Activated T-cell treated with anti-CD3 and anti-CD28 coated beads, Interleukin-2, amount 50 U/mL, for 72 hours (primary cell): ENCODE measurements at places on chromosomes 16 and 17.

DNA sequence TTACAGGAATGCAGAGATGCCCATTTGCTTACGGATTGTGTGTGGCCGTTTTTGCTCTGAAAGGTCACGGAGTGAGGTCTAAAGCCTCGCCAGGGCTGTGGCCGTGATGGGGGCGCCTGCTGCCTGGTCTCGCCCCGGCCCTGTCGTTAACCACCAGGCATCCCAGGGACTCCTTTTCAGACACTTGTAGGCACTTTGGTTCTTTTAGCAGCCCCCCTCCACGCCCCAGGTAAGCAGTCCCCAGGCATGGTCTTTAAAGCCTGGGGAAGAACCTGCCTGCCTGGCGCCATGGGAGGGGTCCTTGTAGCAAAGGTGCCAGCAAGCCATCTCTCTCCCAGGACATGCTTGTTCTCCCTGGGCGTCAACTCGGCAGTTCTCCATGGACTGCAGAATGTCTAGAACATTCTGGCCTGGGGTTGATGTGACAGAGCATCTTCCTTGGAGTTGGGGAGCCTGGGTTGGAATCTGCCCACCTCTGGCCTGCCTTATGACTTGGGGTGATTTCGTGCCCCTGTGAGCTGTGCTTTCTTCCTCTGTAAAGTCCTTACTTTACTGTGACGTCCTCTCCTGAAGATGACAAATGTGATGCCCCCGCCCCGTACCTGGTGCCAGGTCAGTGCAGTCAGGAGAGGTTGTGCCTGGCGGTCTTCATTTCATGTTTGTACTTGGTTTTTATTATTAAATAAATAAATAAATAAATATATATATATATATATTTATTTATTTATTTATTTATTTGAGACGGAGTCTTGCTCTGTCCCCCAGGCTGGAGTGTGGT, 5.4 kb downstream of the KCTD5 start:
- no peaks in the 10 kb centered on the region for H3K27me3 ChIP-seq
- H3K4me1 ChIP-seq = peaks cover 36% of the 10 kb centered on the region
- no peaks in the 10 kb centered on the region for H3K36me3 ChIP-seq
- H3K27ac ChIP-seq = peak overlapping the region; percentile 95
- DNase-seq = no peak

- H3K4me3 ChIP-seq = no peak overlapping the region
- no peak for DNase-seq
- H3K27me3 ChIP-seq = no peaks in the 10 kb centered on the region
Measured at GRCh38 chr16:65770752-65771151, 595.7 kb upstream of the CDH5 start.

DNA sequence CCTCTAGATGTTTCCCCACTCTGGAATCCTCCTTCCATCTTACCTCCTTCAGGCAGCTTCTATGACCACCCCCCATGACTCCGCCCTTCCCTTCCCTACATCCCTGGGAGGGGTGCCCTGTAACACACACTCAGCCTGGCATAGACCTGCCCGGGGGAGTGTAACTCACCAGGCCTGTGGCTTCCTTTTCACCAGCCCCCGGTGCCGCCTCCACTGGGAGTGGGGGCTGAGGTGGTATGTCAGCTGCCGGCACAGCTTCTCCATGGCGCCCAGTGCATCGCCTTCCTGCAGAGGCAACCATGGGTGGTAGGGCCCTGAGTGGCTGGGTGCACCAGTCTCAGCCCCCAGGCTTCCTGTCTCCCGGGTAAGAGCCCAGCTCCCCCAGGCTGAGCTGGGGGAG, 32.3 kb downstream of the TRPV2 start:
- no peaks in the 10 kb centered on the region for H3K27me3 ChIP-seq
- no peak for DNase-seq
- H3K4me1 ChIP-seq = peaks cover 70% of the 10 kb centered on the region
- H3K27ac ChIP-seq = no peak overlapping the region

DNA sequence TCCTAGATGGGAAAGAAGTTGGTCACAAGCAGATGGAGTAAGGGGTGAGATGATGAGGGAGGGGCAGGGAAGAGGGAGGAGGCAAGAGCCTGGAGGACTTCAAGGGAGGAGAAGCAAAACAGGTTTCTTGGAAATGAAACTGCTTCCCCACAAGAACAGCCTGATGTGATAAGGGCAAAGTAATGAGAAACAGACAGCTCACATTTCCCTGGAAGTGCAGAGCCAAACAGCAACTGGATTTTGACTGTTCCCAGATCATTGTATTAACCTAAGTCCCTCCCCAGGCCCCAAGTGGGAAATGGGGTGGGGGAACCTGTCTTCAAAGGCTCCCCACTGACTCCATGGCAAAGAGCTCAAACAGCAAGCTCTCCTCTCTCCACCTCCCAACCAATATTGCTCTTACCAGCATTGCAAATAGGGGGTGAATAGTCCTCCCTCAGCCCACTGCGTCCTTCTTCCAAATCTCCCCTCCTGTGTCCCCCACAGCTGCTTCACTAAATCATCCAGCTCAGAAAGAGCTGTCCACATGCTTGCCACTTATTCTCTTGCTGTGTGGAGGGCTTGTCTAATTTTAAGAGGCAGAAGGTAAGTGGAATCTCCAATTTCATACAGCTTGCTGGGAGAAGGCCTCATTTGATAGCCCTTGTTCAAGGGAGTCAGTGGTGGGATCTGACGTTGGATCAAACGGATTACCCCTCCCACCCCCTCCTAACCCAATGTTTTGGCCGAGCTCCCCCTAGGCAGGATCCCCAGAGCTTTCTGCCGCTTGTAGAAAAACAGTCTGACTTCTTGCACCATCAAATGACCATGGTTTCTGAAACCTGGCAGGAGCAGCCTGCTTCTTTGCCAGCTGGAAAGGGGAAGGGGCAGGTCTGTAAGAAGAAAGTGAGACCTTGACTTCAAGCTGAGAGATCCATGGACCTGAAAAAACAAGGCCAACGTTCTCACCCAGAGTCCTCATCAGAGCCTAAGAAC, 56.3 kb upstream of the SMIM36 start:
- H3K27ac ChIP-seq = no peak overlapping the region
- H3K27me3 ChIP-seq = no peaks in the 10 kb centered on the region
- H3K4me3 ChIP-seq = no peak overlapping the region

GRCh38 chr16:15775663-15776304, 81.0 kb downstream of the MYH11 start:
- peaks cover 11% of the 10 kb centered on the region for H3K27me3 ChIP-seq
- H3K4me3 ChIP-seq = no peak overlapping the region
- no peaks in the 10 kb centered on the region for H3K36me3 ChIP-seq
- H3K27ac ChIP-seq = no peak overlapping the region

DNA sequence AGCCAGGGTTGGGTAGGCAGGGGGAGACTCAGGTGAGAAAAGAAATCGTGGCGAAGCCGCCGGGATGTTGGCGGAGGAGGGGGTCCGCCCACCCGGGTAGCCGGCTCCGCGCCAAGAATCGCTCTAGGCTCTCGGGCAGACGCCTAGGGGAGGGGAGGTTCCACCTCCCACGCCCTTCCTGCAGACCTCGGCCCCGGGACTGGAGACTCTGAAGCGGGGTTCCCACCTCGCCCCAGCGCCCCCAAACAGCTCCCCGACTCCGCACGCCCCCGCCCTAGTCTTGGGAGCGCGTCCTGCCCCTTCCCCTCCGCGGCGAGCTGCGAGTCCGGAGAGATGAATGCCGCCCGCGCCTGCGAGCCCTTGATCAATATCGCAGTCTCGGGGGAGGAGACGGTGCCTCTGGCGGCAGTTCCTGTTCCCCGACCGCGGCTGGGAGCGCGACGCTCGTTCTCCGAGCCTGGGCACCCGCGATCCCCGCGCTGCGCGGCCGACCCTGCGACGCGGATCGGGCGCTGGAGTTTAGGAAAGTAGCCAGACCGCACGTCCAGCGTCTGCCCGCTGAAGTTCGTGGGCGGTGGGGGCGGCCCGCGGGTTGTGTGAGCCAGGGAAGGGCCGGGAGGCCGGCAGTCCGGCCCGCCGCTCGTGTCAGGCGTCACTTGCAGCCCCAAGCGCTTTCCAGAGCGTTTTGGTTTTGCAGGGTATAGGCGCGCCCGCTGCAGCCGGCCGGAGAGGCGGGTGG, 790 bp downstream of the CRHR1 start:
- peak overlapping the region; percentile 70 for H3K4me3 ChIP-seq
- peaks cover 76% of the 10 kb centered on the region for H3K27me3 ChIP-seq
- H3K4me1 ChIP-seq = no peaks in the 10 kb centered on the region
- DNase-seq = peak; percentile 42

DNA sequence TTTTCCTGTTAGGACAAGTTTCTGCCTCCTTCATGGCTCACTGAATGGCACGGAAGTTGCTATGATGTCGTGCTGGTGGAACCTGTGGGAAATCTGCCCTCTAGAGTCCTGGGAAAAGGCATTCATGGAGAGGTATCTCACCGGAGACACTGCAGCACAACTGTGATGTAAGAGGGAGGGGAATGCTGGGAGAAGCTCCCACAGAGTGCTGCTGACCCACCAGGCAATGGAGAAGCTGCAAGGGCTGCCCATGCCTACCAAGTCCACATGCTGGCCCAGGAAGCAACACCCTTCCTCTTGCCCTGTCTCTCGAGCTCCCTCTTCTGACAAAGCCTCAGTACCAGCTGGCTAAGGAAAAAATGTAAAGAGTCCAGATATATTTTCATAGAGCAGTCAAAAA, 45.2 kb upstream of the SLC5A11 start:
- DNase-seq = no peak
- H3K27me3 ChIP-seq = no peaks in the 10 kb centered on the region
- peak overlapping the region; percentile 25 for H3K27ac ChIP-seq
- no peaks in the 10 kb centered on the region for H3K4me1 ChIP-seq
- H3K36me3 ChIP-seq = peaks cover 17% of the 10 kb centered on the region

DNA sequence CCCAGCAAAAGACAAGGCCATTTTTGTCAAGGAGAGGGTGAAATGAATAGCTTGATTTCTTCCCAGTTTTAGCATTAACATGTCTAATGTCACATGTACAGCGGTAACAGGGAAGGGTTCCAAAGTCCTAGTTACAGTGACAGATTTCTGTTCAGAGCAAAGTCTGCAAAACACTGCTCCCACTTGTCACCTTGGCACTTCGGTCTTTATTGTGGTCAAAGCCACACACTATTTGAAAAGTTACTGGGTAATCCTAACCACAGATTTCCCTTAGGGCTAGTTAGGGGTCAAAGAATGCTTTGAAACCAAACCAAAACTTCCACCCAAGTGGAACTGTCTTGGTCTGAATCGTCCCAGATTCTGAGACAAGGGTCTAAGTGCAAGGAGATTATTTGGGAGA, 455.6 kb downstream of the HS3ST3B1 start:
- H3K36me3 ChIP-seq = no peaks in the 10 kb centered on the region
- H3K4me1 ChIP-seq = no peaks in the 10 kb centered on the region
- no peak overlapping the region for H3K4me3 ChIP-seq
- no peak overlapping the region for H3K27ac ChIP-seq

GRCh38 chr17:27376637-27377547, 79.4 kb upstream of the KSR1 start:
- H3K27me3 ChIP-seq = peaks cover 65% of the 10 kb centered on the region

GRCh38 chr16:85216522-85217375, 104.5 kb upstream of the CIBAR2 start:
- no peak overlapping the region for H3K4me3 ChIP-seq
- no peak overlapping the region for H3K27ac ChIP-seq
- peak; percentile 9 for DNase-seq
- H3K4me1 ChIP-seq = peaks cover 8% of the 10 kb centered on the region

GRCh38 chr16:24900230-24900629, 54.5 kb downstream of the SLC5A11 start:
- no peaks in the 10 kb centered on the region for H3K4me1 ChIP-seq
- no peak overlapping the region for H3K4me3 ChIP-seq
- H3K27me3 ChIP-seq = peaks cover 24% of the 10 kb centered on the region

GRCh38 chr17:47615766-47616424, 33.8 kb upstream of the KPNB1 start:
- peaks cover 23% of the 10 kb centered on the region for H3K4me1 ChIP-seq
- H3K4me3 ChIP-seq = no peak overlapping the region
- H3K27ac ChIP-seq = peak overlapping the region; percentile 58
- H3K36me3 ChIP-seq = peaks cover 36% of the 10 kb centered on the region
- no peak for DNase-seq
- no peaks in the 10 kb centered on the region for H3K27me3 ChIP-seq

- H3K4me3 ChIP-seq = peak overlapping the region; percentile 97
- DNase-seq = no peak
- H3K27me3 ChIP-seq = no peaks in the 10 kb centered on the region
- peak overlapping the region; percentile 27 for H3K27ac ChIP-seq
- H3K36me3 ChIP-seq = peaks cover 16% of the 10 kb centered on the region
Measured at GRCh38 chr17:77456271-77456950, 315.6 kb downstream of the SEC14L1 start.

- no peak overlapping the region for H3K4me3 ChIP-seq
- DNase-seq = no peak
- no peak overlapping the region for H3K27ac ChIP-seq
- peaks cover 35% of the 10 kb centered on the region for H3K27me3 ChIP-seq
Measured at GRCh38 chr16:51113236-51114125, 37.6 kb downstream of the SALL1 start.

GRCh38 chr16:53159781-53160436, 105.1 kb downstream of the CHD9 start:
- H3K27ac ChIP-seq = no peak overlapping the region
- H3K4me3 ChIP-seq = no peak overlapping the region
- H3K4me1 ChIP-seq = peaks cover 5% of the 10 kb centered on the region

DNA sequence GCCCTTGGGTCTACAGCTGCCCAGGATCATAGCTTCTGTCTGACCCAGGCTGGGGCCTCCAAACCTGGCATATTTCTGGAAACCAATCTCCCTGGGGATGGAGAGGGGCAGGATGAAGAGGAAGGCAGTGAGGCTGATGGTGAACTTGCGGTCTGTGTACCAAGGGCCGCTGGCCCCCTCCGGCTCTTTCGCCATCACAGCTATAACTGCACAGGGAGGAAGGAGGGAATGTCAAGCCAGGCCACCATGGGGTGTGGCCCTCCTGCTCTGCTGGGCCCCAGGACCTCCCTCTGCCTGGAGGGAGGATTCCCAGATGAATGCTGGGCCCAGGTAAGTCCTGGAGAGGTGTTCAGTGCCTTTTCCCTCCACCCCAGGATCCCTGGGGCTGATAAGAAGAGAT, 6.3 kb downstream of the SLC38A7 start:
- no peaks in the 10 kb centered on the region for H3K27me3 ChIP-seq
- no peak overlapping the region for H3K27ac ChIP-seq
- no peak for DNase-seq
- no peaks in the 10 kb centered on the region for H3K36me3 ChIP-seq

GRCh38 chr16:64136314-64136713, 985.5 kb downstream of the CDH11 start:
- H3K27ac ChIP-seq = no peak overlapping the region
- H3K27me3 ChIP-seq = no peaks in the 10 kb centered on the region
- H3K4me3 ChIP-seq = no peak overlapping the region
- no peak for DNase-seq

GRCh38 chr17:77489239-77489892, 348.6 kb downstream of the SEC14L1 start:
- H3K4me3 ChIP-seq = no peak overlapping the region
- H3K36me3 ChIP-seq = peaks cover 18% of the 10 kb centered on the region
- H3K27me3 ChIP-seq = no peaks in the 10 kb centered on the region
- DNase-seq = no peak
- H3K27ac ChIP-seq = no peak overlapping the region

- H3K27ac ChIP-seq = no peak overlapping the region
- H3K4me3 ChIP-seq = no peak overlapping the region
- peaks cover 92% of the 10 kb centered on the region for H3K27me3 ChIP-seq
- H3K4me1 ChIP-seq = peaks cover 22% of the 10 kb centered on the region
- DNase-seq = no peak
Measured at GRCh38 chr17:62723842-62724241, 84.3 kb downstream of the MARCHF10 start.
